NCI-H446 treated with DMSO at 0.1 percent for 48 hours (cell line): ENCODE measurements at places on chromosomes 12 and 14.

DNA sequence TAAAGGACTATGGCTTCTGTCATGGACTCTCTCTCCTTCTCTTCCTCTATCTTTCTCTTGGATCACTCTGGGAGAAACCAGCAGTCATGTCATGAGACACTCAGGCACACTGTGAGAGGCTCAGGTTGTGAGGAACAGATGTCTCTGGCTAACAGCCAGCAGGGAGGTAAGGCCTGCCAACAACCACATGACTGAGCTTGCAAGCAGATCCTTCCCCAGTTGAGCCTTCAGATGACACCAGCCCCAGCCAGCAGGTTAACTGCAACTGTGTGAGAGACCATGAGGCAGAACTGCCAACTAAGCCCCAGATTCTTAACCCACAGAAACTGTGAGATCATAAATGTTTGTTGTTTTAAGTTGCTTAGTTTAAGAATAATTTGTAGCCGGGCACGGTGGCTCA, 90.6 kb downstream of the VCPKMT start:
- peak; percentile 39 for DNase-seq

- no peak for DNase-seq
Measured at GRCh38 chr12:88736031-88736430, 155.8 kb upstream of the KITLG start.

- peak; percentile 34 for DNase-seq
Measured at GRCh38 chr12:50314636-50315312, 31.5 kb upstream of the LIMA1 start.

DNA sequence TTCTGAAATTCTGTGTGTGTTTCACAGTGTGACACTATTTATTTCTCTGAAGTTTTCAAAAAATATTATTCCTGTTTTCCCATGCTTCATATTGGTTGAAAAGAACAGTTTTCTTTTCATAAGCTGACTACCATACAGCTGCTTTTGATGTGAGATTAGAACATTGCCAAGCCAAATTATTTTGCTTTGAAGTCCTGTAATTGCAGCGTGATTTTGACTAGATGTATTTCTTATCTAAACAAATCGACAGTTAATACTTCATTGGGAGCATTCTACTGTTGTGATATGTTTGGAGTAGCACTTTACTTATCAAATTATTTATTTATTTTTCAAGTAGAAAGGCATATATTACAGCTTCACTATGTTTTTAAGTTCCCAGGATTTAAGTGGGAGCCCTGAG, 132.0 kb downstream of the DACT1 start:
- DNase-seq: no peak

DNA sequence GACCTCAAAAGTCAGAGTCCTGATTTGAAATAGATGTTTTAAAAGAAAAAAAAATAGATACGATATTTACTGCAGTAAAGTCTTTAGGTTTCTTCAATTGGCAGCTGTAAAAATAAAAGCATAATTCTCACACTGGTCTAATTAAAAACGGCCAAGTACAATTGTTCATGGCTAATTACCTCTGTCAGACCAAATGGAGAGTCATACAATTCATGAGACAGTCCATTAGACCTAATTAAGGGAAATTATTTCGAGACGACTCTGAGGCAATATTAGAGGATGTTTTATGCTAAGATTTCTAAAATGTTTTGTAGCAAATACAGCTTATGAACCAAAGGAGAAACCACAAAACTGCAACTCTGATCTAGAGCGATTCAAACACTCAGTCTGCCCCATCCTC, 131.3 kb downstream of the PHLDA1 start:
- DNase-seq: peak; percentile 16

DNA sequence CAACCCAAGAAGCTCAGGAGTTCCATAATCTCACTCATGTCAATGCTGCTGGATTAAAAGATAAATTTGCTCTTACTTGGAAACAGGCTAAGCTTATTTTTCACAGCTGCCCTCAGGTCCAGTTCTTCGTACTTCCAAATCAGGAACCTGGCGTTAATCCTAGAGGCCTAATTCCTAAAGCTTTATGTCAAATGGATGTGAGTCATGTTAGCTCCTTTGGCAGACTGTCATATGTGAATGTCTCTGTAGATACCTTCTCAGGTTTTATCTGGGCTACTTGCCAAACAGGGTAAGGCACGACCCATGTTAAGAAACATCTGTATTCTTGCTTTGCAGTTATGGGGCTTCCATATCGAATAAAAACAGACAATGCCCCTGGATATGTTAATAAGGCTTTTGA, 504.6 kb downstream of the ALG10 start:
- DNase-seq: no peak

DNA sequence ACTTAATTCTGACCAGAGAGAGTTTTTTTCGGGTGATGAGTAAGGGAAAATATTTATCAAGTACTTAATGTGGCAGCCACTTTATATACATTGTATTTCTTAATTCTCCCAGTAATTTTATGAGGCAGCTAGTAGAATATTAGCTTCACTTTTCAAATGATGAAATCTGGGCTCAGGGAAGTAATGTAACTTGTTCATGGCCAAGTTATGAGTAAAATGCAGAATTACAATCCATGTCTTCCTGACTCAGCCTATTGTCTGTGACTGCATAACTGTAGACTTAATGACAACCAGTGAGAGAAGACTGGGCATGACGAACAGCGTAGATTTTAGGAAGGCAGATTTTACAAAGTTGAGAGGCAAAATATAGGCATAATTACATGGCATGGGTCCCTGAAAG, 106.7 kb upstream of the MIS18BP1 start:
- DNase-seq: no peak

DNA sequence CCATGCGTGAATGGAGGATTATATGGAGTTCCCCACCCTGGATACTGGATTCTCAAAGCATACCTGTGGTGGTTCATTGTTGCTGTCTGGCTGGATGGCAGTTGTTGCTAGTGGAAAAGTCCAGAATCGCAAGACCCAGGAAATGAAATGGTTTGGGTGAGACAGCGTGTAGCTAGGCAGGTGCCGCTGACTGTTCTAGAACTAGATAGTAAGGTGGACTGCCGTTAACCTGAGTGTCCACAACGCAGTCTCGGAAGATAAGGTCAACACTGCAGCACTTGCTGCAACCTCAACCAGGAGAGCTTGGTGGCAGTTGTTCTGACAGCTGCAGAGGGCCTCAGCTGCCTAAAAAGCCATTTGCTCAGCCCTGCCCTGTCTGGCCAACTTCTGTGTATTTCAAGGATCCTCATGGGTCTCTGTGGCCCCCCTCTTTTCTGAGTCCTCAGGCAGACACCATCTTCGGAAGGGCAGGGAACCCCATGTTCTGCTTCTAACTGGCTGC, 15.5 kb upstream of the IRF2BPL start:
- no peak for DNase-seq

DNA sequence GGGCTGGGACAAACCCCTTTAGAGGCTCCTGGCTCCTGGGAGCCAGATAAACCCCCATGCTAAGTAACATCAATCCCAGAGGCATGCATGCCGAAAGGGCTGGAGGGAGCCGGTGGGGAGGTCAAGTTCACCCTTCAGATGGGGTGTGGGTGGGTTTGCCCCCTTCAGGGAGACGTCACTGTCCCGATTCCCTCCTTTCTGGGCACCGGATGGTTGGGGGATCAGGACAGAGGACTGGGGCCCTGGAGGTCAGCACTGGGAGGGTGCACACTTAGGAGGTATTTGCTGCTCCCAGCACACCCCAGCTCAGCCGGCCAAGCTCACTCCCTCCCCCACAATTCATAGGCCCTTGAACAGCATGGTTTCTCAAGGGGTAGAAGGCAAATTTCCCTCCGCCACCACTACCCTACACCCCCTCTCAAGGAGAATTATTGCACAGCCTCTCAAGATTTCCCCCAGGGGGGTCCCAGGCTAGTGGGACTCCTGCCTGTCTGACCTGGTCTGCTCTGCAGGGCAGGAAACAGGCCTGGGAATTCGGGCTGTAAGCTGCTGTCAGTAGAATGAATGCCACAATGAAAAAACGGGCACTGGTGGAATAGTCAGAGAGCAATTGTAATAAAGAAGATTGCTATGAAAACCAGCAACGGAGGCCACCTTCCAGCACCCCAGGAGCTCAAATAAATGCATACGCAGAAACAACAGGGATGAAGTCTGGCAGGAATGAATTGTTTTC, 63.5 kb downstream of the GALNT16 start:
- DNase-seq: no peak

- no peak for DNase-seq
Measured at GRCh38 chr12:1870086-1870485, 48.4 kb downstream of the CACNA2D4 start.

DNA sequence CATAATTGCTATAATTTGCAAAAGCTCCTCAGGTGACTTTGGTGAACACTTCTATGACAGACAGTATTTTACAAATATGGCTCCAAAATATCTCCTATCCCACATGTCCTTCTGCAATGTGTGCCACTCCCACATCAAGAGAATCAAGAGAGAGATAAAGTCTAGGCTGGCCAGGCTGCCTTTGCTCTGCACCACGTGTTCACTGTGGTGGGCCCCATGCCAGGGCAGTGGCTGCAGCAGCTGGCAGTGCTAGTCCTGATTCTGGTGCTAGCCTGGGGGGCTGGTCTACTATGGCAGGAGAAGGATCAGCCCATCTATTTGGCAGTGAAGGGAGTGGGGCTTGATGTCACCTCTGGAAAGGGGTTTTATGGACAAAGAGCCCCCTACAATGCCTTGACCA, 86.3 kb downstream of the DRAM1 start:
- no peak for DNase-seq

DNA sequence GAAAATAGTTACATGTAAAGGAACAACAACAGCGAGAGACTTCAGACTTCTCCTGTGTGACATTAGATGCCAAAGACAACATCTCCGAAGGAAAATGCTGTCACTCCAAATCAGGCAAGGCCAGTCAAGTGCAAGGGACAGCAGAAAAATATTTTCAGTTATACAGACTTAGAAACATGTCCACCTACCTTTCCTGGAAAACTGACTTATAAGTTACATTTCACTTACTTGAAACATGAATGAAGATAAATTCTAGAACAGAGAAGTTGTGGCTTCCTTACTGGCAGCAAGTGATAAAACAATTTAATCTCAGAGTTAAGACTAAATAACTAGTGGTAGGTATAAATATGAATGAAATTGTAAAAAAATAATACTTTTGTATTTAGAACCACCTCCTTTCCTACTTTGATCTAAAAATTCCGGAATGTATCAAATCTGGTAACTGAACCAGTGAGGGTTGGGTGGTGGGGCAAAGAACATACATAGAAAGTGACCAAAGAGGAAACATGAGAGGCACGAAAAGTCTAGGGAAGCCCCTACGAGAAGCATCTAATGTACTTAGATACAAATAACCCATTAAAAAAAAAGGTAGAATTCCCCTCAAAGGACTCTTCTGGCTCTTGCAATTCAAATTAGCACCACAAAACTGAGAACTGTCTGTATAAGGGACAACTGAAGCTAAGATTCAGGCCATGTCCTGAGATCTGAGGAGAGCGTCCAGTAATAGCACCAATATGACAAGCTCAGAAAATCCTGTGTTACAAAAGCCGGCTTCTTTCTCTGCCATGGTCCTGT, 21.2 kb downstream of the MTHFD1 start:
- no peak for DNase-seq

- no peak for DNase-seq
Measured at GRCh38 chr12:45315462-45315861, 99.6 kb downstream of the ANO6 start.

GRCh38 chr12:42660968-42661937, 71.7 kb upstream of the PRICKLE1 start:
- no peak for DNase-seq

DNA sequence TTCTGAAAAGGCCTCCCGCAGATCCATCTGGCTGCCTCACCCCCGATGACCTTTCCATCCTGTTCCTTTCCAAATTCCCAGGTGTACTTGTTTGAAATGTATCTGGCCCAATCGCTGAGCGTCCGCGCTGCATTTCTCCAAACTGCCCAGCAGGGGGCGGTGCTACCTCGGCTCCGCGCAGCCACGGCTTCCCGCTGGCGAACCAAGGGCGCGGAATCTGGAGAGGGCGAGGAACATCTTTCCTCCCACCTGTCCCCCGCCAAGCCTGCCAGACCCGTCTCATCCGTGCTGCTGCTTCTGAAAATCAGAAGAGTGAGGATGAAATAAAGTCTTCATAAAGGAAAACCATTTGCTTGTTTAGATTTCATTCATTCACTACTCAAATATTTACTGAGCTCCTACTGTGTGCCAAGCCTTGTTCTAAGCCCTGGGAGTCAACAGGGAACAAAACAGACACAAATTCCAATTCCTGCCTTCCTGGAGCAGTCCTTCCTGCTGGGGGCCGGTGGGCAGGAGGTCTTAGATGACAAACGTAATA, 16.8 kb upstream of the MYL2 start:
- DNase-seq: peak; percentile 2

DNA sequence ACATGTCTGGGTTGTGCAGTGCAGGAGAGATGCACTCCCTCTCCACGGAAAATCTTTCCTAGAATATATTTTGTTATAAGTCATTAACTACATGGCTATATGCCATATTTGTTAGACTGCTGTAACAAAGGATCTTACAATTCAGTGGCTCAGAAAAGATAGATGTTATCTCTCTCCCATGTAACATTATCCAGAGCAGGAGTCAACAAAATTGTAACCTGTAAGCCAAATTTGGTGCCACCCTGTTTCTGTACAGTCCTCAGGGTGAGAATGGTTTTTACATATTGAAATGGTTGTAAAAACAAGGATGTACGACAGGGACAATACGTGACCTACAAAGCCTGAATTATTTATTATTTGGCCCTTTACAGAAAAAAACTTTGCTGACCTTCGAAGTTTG, 155.5 kb downstream of the KIF21A start:
- no peak for DNase-seq

DNA sequence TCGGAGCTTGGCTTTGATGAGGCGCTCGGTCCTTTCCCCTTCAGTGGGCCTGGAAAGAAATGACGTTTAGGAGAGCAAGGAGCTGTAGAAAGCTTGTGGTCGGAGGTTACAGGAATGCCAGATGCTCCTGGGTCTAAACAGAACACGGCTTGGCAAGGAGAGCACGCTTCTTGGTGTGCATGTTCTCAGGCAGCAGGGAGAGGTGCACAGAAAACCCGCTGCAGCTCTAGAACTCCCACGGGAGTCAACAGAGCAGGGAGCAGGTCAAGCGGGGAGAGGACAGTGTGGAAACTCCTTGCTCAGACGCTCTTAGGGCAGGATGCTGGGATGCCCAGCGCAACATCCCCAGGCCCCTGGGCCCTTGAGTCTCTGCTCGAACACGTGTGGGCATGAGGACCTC, 51.0 kb downstream of the SSH1 start:
- no peak for DNase-seq

GRCh38 chr12:31922341-31923062, 36.7 kb upstream of the RESF1 start:
- peak; percentile 50 for DNase-seq

- no peak for DNase-seq
Measured at GRCh38 chr12:125287155-125287847, 222.1 kb downstream of the AACS start.
